GM19239 (cell line): ENCODE measurements at places on chromosomes 5 and 9.

DNA sequence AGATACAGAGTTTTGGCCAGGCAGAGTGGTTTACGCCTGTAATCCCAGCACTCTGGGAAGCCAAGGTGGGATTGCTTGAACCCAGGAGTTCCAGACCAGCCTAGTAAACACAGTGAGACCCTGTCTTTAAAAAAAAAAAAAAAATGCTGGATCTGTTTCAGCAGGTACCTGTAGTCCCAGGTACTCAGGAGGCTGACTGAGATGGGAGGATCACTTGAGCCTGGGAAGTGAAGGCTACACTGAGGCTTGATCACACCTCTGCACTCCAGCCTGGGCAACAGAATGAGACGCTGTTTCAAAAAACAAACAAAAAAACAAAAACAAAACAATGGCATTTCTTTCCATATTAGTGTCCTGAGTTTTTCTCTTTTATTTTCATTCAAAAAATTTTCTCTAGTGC lies 19.0 kb downstream of the UNC13B start:
- no peak for DNase-seq

- DNase-seq: no peak
Measured at GRCh38 chr5:11777096-11777495, 127.2 kb downstream of the CTNND2 start.

- DNase-seq: no peak
Measured at GRCh38 chr9:87276851-87277261, 220.8 kb upstream of the DAPK1 start.

GRCh38 chr5:153746440-153746839 lies 256.0 kb downstream of the GRIA1 start:
- no peak for DNase-seq

DNA sequence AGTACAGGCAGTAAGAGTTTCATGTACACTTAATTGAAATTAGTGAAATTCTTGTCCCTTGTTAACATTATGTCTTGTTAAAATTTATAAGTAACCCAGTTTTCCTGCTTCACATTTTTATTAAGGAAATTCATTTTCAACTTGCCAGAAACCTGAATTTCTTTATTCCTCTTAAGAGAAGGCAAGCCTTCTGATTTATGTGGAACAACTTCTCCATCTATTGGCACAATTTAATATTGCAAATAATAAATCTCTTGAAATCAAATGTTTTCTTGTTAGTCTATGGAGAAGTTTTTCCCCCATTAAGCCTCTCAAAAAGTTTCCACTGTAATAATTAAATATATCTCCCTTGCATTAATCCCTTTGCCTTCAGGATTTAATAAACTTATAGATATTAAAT lies 33.8 kb upstream of the ACO1 start:
- DNase-seq: no peak

DNA sequence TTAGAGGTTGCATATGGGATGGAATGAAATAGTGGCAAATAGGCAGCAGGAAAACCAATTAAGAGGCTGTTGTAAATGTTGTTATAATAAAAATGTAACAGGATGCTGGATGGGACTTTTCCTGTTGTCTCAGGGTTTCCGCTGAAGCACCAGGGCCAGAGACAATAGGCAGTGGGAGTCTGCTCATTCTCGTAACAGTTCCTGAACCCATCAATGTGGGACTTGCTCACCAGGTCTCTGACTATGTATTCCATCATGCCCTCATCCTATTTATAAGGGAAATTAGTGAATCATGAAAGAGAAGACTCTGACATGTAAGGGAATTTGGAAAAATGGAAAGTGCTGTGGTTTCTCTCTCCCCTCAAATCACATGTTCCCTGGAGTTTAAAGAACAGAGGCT lies 23.5 kb upstream of the SSBP2 start:
- no peak for DNase-seq

DNA sequence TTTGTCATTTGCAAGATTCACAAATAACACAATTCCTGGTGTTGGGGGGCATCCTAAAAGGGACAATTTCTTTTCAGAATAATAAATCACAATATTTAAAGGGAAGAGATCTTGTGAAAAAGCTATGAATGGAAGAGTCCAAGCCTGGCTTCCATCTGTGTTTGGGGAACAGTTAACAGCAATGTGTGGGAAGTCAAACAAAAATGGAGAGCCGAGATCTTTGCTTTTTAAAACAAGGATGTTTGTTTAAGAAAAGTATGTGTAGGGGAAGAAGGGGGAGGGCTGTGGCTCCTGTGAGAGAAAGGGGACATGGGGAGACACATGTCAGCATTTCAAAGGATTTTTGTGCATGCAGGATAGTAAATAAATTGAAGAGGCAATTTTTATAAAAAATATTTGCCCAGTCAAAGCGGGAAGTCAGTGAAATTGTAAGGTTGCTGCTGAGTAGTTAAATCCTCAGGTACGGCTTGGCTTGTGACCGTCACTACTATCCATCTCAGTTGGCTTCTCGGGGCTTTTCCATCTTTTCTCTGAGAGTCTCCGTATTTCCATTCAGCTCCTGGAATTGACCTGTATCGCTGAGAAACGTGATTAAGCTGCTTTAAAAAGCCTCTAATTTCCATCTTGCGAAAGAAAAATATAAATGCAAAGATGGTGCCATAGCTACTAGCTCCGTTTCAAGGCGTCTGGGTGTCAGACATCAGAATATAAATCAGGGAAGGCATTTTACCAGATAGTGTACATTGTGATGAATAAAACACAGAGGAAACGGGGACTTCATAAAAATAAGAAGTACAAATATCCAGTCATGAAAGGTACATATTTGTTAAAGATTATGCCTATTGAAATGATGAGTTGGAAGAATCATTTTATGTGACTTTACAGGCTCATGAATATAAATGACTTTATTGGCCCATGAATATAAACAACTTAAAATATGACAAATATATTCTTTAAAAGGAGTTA lies 52.9 kb upstream of the VCAN start:
- DNase-seq: no peak

DNA sequence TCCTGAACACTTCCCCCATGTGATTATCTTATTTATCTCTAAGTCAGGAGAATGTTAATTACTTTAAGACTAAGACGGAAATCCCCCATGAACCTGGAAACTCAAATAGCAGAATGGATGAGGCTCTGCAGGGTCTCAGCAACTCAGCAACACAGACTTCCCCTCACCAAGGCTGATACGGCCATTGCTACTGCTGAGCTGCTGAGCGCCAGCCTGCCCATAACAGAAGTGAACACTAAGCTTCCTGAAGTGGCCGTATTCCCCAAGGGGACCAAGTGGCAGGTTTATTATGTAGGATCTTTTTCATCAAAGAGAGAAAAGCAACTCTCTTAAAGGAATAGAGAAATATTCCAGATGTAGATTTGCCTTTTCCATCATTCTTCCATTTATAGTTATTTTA lies 311.1 kb downstream of the RFX3 start:
- DNase-seq: no peak

- DNase-seq: peak; percentile 36
Measured at GRCh38 chr5:32325062-32325461, 12.3 kb upstream of the MTMR12 start.

DNA sequence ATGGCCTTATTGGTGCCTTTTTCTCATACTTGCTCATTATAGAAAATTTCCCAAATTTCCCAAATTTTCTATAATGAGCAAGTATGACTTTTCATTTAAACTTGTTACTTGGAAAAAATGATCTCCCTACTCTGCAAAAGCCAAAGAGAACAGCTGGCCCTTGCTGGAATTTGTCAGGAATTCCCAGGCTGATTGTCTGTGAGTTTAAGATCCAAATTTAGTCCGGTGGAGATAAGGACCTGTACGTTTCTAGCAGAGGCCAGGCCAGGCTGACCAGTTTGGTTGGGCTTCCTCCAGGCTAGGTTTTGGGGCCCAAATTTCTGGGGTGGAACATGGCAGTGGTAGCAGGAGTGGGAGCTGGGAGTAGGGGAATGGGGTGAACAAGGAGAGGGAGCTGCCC lies 51.9 kb downstream of the NEURL1B start:
- DNase-seq: no peak

DNA sequence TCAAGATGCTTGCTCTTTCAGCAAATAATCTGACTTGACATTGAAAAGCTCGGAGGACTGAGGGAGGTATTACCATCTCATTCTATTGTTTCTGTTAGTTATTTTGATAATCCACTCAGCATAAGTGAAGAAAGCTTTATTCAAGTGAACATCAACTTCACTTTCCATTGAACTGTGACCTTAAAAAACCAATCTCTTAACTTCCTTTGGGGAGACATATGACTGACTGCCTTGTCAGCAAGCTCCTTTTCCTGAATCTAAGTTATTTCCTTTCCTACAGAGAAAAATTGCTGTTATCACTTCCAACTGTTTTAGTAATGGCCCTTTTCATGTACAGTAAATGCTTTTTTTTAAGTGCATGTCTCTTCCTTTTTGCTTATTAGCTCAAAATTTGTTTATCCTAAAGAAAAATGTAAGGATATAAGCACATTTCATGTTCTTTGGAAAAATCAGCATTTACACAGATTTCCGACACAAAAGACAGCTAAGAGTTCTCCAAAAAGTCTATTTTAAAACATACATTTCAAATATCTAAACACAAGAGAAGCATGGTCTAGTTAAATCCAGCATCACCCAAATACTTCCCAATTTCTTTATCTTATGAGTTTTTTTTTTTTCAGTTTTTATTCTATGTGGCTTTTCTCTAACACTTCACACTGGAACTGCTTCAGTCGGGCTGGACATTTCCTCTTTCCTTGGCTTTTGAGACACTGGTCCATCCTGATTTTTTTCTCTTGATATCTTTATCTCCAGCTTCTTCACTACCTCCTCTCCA lies 117.9 kb upstream of the DAB2 start:
- no peak for DNase-seq

GRCh38 chr9:19800884-19801283 lies 12.0 kb upstream of the SLC24A2 start:
- no peak for DNase-seq

DNA sequence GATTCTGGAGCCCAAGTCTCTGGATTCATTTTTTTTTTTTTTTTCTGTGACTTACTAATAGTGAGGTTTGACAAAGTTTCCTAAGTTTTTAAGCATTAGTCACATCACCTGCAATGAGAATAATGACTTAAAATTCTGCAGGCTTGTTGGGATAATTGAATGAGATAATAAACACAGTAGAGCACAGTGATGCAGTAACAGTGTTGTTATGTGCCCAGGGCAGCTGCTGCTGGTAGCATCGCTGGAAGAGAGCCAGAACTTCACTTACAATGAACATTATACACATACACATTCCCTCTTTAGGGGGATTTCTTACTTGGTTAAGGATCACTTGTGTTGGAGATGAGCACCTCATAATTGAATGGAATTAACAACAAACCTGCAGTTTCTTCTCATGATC lies 78.9 kb downstream of the ALDH7A1 start:
- no peak for DNase-seq

- no peak for DNase-seq
Measured at GRCh38 chr5:135154961-135155360, 120.9 kb upstream of the PITX1 start.

- peak; percentile 44 for DNase-seq
Measured at GRCh38 chr5:142316051-142316450, 8.8 kb downstream of the SPRY4 start.

DNA sequence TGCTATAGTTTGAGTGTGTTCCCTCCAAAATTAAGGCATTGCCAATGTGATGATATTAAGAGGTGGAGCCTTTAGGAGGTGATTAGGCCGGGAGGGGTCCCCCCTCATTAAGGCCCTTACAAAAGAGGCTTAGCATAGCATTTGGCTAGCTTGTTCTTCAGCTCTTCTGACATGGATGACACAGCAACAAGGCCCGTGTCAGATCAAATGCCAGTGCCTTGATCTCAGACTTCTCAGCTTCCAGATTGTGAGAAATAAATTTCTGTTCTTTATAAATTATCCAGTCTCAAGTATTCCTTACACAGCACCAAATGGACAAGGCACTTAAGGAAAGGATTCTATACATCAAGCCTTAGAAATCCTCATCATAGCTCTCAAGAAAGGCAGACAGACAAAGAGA lies 31.8 kb downstream of the SLC38A9 start:
- DNase-seq: no peak

DNA sequence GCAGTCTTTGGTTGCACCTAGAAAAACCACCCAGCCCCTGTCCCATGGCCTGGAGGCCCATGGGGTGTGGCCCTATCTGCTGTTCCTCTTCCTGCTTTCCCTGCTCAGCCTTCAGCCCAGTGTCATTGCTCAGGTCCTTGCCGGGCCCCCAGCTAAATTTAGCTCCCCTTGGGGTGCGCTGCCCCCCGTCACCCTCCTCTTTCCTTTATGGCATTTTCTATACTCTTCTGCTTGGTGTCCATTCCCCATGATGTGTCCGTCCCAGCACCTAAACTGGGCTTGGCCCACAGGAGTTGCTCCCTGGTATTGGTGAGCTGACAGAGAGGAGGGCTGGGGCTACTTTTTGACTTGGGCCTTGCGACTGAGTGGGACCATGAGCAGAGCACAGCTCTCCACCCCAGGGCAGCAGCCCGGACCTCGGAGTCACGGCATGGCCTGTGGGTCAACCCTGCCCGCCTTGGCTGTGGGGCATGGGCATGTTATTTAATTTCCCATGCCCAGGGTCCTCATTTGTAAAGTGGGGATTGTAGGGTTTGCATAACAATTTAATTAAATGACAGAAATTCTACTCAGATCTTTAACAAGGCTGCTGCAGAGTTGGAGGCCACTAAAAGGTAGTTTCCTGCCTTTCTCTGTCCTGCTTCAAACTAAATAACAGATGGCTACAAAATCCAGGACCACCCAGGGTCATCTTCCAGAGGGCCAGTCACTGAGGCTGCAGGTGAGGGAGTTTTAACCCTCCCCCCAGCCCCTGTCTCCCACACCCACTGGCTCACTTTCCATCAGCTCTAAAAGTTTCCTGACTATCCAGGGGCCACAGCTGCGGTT lies 98.2 kb downstream of the DAP start:
- no peak for DNase-seq
